8988T (cell line): ENCODE measurements at places on chromosomes 3 and 15.

- DNase-seq: no peak
Observed at GRCh38 chr3:125132815-125133214, 77.0 kb upstream of the HEG1 start.

GRCh38 chr15:71003319-71003718 lies 110.7 kb downstream of the LRRC49 start:
- DNase-seq: no peak

GRCh38 chr3:171696805-171697204 lies 113.5 kb downstream of the PLD1 start:
- no peak for DNase-seq

DNA sequence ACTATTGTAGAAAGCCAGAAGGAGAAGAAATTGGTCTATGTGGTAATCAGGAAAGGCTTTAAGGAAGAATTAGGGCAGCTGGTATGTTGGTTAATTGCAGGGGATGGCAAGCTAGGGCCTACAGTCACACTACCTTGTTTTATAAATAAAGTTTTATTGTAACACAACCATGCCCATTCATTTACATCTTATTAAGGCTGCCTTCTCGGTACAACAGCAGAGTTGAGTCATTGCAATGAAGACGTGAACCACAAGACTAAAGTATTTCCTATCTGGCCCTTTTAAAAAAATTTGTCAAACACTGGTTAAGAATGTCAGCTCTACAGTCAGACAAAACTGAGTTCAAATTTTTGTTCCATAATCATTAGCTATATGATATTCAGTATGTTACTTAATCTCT lies 8.3 kb downstream of the SERPINI1 start:
- DNase-seq: no peak

- no peak for DNase-seq
Observed at GRCh38 chr3:69865925-69866679, 126.8 kb downstream of the MITF start.

GRCh38 chr3:143436231-143436930 lies 316.8 kb downstream of the CHST2 start:
- no peak for DNase-seq

- DNase-seq: no peak
Observed at GRCh38 chr3:173799060-173799816, 401.7 kb downstream of the NLGN1 start.

GRCh38 chr3:12716605-12717151 lies 42.4 kb downstream of the TMEM40 start:
- DNase-seq: no peak

- no peak for DNase-seq
Observed at GRCh38 chr3:39907981-39908380, 98.6 kb downstream of the MYRIP start.

GRCh38 chr3:157868196-157868595 lies 238.0 kb downstream of the SHOX2 start:
- DNase-seq: no peak

GRCh38 chr3:34159613-34160420 lies 361.4 kb downstream of the PDCD6IP start:
- DNase-seq: no peak

DNA sequence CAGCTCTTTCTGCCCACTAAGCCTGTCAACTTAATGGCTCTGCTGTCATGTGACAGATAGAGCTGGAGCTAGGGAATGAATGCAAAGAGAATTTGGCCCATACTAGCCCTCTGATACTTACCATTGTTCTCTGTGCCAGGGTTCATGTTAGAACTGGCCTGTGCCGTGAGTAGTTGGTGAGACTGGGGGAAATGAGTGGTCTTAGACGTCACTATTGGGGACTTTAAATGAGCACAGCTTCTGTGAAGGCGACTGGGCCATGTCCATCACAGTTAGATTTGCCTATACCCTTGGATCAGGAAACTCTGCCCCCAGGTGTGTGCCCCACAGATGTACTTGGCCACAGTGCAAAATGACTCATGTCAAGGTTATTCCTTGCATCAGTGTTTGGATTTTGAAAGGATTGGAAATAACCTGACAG lies 124.9 kb downstream of the PTPRG start:
- DNase-seq: no peak

GRCh38 chr3:101854608-101855304 lies 5.4 kb downstream of the NFKBIZ start:
- no peak for DNase-seq

DNA sequence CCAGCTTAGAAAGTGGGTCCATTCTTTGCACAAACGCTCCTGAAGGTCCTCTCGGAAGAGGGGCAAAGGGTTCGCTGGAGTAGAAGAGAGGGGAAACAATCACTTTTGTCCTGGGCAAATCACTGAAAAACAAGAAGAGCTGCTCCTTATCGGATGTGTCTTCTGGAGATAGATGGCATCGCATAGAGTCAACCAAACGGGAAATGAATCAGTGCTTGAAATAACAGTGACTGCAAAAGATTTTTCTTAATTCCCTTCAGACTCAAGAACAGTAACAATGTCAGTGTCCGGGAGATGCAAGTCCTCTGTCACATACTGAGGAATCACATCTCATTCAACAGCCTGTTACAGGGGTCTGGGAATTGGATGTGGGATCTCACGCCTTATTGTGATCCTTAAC lies 78.8 kb upstream of the PCSK6 start:
- DNase-seq: no peak

DNA sequence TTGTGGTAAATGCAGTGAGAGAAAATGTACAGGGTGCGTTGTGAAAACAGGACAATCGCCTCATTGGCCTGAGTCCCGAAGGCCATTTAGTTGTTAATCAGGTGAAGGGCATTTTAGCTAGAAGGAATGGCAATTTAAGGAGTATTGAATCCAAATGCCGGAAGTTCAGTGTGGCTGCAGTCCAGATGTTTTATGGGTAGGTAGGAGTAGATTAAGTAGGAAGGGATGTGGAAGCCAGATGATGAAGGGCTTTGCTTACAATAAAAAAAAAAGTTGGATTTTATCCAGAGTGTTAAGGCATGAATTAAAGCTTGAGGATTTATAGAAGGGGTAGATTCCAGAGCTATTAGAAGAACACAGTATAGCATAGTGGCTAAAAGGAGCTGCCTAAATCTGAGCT lies 572.7 kb downstream of the NLGN1 start:
- no peak for DNase-seq

- no peak for DNase-seq
Observed at GRCh38 chr3:155465664-155466063, 172.2 kb upstream of the STRIT1 start.

DNA sequence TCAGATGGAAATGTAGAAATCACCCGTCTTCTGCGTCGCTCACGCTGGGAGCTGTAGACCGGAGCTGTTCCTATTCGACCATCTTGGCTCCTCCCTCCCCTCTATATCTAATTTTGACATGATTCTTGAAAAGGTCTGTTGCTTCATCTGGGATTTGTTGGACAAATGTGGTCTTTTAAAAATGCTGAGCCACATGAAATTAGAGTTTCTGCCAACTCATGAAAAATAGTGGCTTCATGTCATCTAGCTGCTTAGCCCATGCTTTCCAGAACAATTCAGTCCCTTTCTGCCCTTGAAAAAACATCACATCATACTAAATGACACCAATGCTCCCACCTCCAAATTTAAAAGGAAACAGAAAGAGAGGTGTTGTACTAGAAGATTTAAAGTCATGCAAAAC lies 148.6 kb upstream of the EIF1B start:
- no peak for DNase-seq

GRCh38 chr3:153291059-153291685 lies 129.1 kb downstream of the RAP2B start:
- DNase-seq: no peak

DNA sequence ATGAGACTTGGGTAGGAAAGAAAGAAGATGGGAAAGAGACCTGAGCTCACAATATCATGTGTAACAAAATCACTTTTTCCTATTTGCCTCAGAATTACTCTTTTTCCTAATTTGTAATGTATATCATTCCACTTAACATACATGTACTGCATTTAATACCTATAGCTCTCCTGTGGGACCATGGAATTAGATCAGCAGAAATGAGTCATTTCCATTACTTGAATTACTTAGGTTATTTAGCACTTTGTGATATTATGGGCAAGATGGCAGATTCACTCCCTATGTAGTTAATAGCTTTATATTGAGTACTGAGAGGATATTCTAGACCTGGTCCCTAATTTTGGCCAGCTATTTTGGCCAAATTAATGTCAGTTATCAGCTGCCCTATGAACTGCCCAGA lies 70.5 kb downstream of the ZNF609 start:
- no peak for DNase-seq

DNA sequence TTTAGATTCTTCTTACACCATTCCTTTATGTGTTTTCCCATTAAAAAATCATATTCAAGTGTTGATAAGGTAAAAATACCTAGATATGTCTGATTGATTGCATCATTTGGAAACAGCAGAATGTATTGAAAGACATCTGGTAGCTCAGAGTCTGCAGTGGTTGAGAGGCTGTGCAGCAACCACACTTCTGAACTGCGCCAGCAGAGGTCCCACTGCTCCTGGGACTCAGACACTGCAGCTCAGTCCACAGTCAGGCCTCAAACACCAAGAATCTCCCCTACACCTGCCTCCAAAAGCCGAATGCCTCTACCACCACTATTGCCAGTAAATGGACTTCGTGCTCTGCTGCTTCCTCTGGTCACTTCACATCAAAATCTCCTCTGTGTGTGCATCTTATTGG lies 176.9 kb upstream of the LMCD1 start:
- peak; percentile 53 for DNase-seq

GRCh38 chr15:74121039-74121438 lies 9.3 kb upstream of the ISLR2 start:
- no peak for DNase-seq

- DNase-seq: no peak
Observed at GRCh38 chr3:77885381-77885780, 845.5 kb downstream of the ROBO2 start.

- no peak for DNase-seq
Observed at GRCh38 chr3:187212196-187212545, 14.9 kb downstream of the RTP1 start.

- no peak for DNase-seq
Observed at GRCh38 chr3:193928354-193929209, 207.4 kb upstream of the HES1 start.

DNA sequence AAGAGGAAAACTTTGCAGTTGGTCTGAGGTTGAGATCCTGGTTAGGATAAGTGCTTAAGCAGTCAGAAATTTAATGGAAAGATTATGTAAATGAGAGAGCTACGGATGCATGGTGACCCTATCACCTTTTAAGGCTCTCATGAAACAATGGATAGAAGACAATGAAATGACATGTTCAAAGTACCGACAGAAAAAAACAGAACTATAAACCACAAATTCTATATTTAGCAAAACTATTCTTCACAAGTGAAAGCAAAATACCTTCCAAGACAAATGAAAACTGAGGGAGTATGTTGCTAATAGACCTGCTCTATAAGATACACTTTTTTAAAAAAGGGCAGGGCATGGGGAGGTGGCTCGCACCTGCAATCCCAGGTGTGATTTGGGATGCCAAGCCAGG lies 32.2 kb downstream of the DNAAF4 start:
- no peak for DNase-seq

- DNase-seq: no peak
Observed at GRCh38 chr3:106401666-106402490, 533.1 kb upstream of the CBLB start.

DNA sequence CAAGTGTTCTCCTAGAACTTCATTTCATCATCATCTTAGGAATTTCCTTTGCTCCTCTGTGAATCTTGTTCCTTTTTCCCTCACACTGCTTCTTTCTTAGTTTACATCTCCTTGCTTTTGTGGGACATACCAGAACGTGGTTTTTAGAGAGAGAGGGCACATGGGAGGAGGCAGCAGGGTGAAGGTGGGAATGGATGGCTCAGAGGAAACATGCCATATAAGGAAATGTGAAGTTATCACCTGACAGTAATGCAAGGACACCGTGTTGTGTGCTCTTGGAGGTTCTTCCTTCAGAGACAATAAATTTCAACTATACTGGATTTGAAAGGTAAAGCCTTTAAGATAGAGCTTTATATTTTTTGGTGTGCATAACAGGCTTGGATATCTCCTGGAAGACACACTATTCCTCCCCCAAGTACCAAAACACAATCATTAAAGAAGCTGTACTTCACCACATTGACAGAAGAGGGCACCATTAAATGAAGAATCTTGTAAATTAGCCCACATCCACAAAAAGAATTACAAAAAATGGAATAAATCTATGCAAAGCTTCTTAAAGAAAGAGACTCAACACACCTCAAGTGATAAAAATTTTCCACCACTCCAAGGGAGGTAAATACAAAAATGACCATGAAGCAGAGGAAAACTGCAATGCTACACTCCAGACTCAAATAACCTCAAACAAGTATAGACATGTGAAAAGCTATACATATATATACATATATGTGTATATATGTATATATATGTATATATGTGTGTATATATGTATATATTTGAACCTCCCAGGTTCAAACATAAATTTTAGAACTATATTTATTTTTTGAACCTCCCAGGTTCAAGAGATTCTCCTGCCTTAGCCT lies 26.1 kb downstream of the RPL39L start:
- no peak for DNase-seq

- DNase-seq: peak; percentile 38
Observed at GRCh38 chr15:51726302-51727073, 11.0 kb downstream of the LYSMD2 start.

DNA sequence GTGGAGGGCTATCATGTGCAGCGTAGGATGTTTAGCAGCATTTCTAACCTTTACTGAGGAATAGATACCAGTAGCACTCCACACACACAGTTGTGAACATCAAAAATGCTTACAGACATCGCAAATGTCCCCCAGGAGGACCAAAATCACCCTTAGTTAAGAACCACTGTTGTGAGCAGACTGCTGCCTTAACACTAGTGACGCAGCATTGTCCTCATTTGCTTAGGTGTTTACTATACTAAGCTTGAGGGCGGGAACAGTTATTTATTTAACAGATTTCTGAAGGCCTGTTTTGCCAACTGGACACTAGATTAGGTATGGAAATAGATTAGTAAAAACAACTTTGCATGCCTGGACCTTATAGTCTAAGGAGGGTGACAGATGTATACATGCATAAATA lies 2.3 kb downstream of the PPP2R3A start:
- no peak for DNase-seq
